Cardiac septum (tissue), 1 donor: ENCODE measurements at places on chromosomes 1 and 21.

DNA sequence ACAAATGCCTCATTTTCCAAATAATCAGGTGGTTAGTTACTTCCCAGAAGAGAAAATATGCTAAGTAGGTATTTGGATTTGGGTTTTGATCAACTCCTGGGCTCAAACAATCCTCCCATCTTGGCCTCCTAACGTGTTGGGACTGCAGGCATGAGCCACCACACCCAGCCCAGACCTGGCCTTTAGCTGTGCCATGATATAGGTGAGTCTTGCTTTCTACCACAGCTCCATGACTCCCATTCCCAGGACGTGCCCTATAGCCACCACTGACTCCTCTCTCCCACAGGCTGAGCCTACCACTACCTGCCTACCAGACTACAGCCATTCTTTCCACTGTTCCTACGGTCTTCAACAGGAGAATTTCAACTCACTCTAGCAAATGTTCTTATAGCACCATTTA lies 1.8 kb upstream of the SLC1A7 start:
- DNase-seq: no peak

GRCh38 chr1:10171105-10171767 lies 39.1 kb upstream of the KIF1B start:
- peak; percentile 49 for DNase-seq

DNA sequence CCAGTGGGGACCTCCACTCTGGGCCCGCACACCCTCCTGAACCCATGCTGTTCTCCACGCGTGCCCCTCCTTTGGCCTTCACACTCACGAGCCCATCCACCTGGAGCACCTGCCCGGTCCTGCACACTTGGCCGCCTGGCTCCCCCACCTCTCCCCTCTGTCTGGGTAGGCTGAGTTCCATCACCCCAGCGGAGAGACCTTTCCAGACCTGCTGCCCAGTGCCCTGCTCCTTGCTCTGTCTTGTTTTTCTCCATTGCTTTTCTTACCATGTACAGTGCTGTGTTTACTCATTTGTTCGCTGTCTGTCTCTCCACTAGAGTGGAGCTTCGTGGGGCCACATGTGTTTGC lies 351.0 kb upstream of the VAMP3 start:
- DNase-seq: peak; percentile 31

GRCh38 chr1:39642796-39643195 lies 3.4 kb upstream of the HEYL start:
- DNase-seq: no peak

DNA sequence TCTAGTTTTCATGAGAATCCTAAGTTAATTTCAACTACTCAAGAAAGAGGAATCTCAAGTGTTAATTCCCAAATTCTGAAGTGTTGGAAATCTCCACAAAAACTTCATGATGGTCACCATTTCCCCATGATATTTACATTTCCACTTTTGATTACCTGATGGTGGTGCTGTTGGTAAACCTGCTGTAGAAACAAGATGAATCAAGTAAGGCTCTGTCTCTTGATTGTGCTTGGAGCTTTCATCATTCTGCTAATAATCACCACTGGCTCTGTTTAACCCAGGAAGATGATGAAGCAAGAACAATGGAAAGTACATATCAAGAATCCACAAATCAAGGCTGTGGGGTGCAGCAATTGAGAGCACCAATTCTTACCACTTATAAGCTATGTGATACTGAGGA lies 77.8 kb downstream of the C4BPA start:
- no peak for DNase-seq

GRCh38 chr21:27796106-27796505 lies 829.2 kb upstream of the ADAMTS5 start:
- no peak for DNase-seq
